ENCODE measurements at places on chromosomes 16 and 17.

DNA sequence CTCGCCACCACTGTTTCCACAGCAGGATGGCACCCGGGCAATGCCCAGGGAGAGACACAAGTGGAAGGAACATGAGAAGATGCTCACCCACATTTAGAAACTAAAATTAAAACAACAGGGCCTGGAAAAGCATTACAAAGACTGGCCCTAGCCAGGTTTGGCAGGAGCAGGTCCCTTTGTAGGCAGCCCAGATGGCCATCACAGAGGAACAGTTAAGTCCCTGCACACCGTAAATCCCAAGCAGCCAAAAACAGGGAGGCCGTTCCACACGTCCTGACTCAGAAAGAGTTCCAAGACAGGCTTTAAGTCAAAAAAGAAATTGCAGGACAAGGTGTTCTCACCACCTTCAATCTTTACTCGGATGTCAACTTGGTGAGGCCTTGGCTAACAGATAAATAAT is 127.1 kb downstream of the DYNLRB2 start:
- DNase-seq: no peak

DNA sequence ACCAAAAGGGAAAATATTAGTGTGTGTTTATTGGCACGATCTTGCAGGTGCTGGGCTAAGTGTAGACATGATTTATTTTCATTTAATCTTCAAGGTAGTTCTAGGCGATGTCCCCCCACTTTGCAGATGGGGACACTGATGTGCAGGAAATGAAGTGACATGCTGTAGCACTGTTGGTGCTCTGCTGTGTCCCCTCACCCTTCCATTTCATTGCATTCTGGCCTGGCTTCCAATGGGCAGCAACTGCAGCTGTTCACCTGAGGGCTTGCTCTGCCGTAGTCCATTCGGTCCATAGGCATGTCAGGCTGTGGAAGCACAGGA is 123.9 kb downstream of the PRKCB start:
- no peak for DNase-seq

DNA sequence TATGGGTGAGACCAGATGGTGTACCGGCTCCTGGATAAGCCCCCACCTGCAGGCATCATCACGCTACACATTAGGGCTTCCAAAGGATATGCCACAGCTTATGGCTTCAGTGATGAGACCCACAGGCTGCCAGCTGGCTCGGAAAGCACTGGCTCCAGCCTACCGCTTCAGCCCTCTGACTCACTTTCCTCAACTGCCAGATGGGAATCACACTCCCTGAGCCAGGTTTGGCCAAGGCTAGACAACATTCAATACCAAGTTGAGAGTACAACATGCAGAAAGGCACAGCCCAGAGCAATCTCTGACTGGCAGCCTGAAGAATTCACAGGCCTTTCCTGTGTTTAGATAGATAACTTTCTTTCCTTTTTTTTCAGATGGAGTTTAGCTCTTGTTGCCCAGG is 10.3 kb downstream of the CENPV start:
- no peak for DNase-seq

DNA sequence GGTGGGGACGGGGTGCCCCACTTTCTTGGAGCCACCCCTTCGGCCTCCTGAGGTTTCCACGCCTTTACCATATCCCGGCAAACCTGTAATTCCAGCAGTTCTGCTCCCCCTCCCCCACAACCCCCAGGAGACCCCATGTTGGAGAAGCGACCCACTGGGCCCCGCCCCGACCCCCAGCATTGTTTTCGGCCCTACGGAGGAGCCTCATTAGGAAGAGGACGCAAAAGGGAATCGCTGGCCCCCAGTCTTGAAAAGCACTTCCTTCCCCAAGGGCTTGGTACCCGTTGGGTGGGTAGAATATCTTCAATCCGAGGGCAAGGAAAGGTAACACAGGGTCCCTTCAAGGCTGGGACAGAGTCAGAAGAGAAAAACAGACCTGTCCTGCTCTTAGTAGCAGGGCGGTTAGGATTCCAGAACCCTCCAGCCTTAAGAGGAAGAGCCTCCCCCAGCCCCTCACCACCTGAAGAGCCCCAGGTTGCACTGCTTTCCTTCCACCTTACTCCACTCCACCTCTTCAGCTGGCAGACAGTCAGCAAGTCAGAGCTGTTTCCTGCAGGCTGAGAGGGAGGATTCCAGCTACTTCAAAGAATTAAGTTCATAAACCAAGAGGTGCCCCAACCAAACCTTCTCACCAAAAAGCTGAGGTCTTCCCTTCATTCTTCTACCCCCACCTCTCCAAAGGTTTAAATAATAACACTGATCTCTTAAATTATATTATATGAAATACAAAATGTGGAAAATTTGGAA is 803 bp upstream of the TLCD2 start:
- no peak for DNase-seq

DNA sequence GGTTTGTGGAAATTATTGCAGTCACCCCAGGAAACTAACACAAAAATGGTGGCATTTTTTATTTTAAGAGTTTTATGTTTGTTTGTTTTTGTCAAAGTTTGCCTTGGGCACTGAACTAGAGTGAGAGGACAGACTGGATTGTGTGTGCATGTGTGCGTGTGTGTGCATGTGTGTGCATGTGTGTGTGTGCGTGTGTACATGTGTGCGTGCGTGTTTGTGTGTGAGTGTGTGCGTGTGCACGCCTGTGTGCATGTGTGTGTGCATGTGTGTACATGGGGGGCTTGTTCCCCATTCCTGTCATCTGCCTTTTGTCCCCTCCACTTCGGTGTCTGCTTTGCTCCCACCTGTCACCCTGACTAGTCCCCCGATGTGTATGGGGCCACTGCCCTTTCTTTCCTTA is 32.5 kb downstream of the MGAT5B start:
- DNase-seq: no peak

- no peak for DNase-seq
Measured at GRCh38 chr17:37392024-37392590, 14.5 kb downstream of the ACACA start.

DNA sequence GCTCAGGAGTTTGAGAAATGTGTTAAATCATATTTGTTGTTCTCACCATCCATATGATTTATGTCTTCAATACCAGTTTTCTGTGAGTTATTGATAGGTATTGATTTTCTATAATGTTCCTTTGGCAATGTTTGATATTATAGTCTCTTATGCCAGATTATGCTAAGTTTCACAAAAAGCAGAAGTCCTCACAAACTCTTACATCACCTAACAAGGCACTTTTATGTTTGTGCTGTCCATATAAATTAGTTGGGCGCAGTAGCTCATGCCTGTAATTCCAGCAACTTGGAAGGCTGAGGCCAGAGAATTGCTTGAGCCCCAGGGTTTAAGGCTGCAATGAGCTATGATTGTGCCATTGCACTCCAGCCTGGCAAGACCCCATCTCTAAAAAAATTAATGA is 12.6 kb upstream of the UQCRC2 start:
- no peak for DNase-seq

DNA sequence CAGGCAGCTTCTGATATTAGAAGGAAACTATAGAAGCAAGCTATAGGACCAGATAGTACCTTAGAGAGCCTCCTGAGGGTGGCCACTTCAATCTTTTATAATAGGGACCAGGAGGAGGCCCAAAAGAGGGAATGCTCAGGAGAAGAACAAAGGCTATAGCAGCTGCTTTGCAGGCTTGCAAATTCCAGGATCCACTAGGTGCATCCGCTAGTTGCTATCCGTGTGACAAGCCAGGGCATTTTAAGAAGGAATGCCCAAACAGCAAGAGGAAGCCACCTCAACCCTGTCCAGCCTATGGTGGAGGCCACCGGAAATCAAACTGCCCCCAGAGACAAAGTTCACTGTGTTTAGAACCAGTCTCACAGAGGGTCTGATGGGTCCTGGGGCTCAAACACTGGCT is 192.6 kb upstream of the KIF2B start:
- no peak for DNase-seq

- DNase-seq: no peak
Measured at GRCh38 chr16:27429330-27429871, 27.4 kb downstream of the IL21R start.

DNA sequence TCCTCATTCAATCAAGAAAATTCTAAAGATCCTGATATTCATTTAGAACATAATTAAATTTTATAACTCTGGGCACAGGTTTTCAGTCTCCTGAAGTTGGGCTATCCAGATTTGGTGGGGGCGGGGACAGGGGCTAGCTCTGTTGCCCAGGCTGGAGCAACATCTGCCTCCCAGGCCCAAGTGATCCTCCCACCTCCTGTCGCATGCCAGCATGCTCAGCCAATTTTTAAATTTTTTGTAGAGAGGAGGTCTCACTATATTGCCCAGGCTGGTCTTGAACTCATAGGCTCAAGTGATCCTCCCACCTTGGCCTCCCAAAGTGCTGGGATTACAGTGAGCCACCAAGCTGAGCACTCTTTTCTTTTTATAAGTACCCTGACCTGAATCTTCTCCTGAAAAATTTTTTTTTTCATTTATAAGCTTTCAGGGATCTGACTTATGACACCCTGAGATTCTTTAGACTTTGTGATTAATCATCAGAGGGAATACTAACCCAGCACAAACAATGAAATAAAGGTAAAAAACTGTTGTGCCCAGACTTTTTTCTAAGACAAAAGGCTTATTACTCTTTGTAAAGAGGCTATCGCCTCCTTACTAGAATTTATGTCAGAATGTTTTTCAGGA is 62.6 kb downstream of the TUBD1 start:
- peak; percentile 40 for DNase-seq

- no peak for DNase-seq
Measured at GRCh38 chr17:69468207-69468606, 53.7 kb downstream of the MAP2K6 start.

DNA sequence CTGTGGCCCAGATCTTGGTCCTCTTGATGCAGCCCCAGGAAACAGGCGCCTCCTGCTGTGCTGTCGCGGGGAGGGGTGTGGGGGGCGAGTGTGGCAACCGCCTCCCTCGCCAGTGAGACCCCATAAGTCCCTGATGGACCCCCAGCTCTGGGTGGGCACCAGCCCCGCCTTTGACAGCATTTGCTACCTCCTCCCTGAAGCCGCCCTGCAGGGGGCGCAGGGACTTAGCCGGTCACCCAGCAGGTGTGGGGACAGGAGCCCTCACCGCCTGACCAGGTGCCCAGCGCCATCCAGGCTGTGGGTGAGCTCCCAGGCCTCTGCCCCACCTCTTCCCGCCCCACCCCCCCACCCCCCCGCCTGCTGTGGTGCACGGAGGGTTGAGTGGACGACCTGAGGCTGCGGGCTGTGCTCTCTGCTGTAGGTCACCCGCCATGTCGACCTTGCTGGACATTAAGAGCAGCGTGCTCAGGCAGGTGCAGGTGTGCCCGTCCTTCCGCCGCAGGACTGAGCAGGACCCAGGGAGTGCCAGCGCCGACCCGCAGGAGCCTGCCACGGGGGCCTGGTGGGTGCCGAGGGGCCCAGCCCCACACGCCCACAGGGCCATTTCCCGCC is 4.8 kb downstream of the BAIAP3 start:
- no peak for DNase-seq

- no peak for DNase-seq
Measured at GRCh38 chr16:84209989-84210388, 19.0 kb downstream of the ADAD2 start.

- DNase-seq: no peak
Measured at GRCh38 chr16:3695610-3696369, 21.5 kb downstream of the TRAP1 start.

- no peak for DNase-seq
Measured at GRCh38 chr16:56860226-56861020, 4.6 kb upstream of the SLC12A3 start.

Data from activated CD4-positive, alpha-beta T cell treated with anti-CD3 and anti-CD28 coated beads for 4 hours (primary cell).